Activated naive CD8-positive, alpha-beta T cell treated with anti-CD3 and anti-CD28 coated beads, Interleukin-2, amount 10 ng/mL, durations not matched to agents 7 days and 5 days (primary cell): ENCODE measurements at places on chromosomes 3 and 15. TPM values are rescaled to one million over a fixed set of nuclear protein-coding genes. Genes with fewer than 3 reads are reported as not detected.

DNA sequence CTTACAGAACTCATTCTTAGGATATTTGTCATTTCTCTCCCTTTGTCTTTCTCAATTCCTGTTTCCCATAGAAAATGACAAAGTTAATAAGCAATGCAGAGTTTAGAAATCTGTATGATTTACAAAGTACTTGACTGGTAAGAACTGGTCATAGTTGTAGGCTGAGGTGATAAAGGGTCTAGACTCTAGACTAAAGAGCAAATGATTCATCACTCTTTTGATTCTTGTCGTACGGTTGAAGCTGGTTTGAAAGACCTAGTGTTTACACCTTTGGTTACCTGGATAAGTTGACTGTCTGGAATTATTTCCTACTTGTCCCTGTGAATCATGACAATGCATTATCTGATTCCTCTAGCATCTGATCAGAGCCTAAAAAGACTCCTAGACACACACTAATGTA lies 58.9 kb upstream of the TP63 start:
- DNase-seq: no peak

- DNase-seq: no peak
Measured at GRCh38 chr3:71384837-71385716, 198.5 kb downstream of the FOXP1 start.

DNA sequence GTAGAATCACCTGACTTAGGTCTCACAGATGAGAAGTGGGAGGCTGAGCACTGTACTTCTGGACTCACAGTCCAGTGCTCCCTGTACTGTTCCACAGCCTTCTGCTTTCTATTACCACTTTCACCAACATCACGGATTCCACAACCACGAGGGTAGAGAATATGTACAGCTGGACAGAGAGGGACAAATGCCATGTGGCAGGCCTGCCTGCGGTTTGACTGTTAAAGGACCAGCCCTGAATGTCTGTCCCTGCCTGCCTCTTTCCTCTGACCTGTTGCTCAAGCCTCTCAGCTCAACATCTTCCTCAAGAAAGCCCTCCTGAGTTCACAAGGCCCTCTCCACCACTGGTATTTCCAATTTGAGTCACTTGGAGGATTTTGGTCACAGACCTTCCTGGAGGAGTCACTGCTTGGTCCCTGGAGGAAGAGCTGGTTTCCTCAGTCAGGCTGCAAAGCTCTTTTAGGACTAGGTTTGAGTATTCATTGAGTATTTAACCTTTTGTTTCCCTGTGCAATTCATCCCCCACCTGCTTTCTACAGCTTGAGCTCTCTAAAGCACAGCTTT lies 49.1 kb downstream of the RAB11A start:
- no peak for DNase-seq

Gene ADAMTSL3
- total RNA-seq: not detected

Gene PLEKHO2
- 25.4 TPM for total RNA-seq
